Stimulated activated CD8-positive, alpha-beta memory T cell treated with anti-CD3 and anti-CD28 coated beads, Interleukin-4, amount 100 ng/mL, for 1 hour (primary cell): ENCODE measurements at places on chromosomes 6 and 20.

GRCh38 chr6:6494677-6495076, 93.8 kb upstream of the LY86 start:
- DNase-seq = no peak

DNA sequence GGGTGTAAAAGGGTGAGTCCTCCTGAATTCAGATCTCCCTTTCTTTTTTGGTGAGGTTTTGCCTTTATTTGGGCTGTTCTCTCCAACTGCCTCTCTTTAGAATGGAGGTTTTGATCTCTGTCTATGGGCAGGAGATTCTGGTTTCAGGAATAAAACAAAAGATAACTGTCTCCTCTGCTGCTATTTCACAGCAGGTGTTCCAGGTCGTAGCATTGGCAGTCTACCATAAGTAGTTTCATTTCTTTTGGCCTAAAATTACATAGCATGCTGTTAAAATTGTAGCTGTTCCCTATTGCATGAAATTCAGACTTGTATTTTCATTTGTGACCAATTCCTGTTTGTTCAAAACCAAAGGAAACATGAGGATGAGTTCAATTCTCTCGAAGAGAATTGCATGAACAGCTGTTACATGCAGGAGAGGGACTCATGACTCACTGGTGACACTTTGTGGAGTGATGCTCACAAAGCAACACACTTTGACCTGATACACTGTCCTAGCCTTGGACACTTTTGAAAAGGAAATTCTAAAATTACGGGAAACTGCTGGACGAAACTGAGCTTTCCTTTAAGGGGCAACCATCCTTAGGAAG, 76.8 kb upstream of the SIRPG start:
- DNase-seq = no peak

GRCh38 chr6:170166511-170167122, 124.3 kb downstream of the DLL1 start:
- DNase-seq = no peak

DNA sequence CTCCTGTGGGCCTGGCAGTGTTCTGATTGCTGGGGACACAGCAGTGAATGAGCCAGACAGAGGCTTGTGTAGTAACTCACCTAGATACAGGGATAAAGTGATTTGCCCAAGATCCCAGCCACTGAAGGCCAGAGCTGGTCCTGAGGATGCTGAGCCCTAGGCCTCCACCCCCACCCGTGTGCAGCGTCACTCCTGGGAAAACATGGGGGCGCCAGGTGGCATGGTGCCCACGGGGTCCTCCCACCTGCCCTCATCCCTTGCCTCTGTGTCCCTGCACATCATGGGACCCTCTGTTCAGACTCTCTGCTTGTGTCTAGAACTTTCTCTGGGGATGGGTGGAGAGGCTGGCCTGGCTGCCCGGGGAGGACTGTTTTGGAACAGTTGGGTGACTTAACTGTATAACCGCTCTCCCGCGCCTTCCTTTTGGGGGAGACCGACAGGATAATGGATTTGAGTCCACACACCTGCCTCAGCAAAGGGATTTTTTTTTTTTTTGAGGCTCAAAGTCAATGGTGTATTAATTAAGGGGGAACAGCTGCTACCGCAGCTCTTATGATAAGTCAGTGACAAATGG, 19.6 kb downstream of the LEMD2 start:
- DNase-seq = no peak

- no peak for DNase-seq
Observed at GRCh38 chr20:58571693-58572427, 56.7 kb upstream of the APCDD1L start.

DNA sequence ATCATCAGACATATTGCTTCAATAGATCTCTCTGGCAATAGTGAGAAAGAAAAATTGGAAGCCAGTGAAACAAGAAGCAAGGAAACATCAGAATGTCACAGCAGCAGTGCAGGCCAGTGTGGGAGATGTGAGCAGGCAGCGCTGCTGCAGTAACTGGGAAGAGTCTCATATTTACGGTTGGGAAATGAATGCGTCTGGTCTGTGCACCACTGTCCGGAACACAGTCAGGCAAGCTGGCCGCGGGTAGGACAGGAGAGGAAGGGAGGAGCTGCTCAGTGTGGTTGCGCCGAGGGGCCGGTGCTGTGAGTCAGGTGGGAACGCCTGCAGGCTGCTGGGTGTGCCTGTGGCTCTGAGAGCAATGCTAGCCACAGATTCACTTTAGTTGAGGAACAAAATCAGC, 6.4 kb upstream of the PSMG4 start:
- no peak for DNase-seq

GRCh38 chr6:78746457-78746856, 120.9 kb upstream of the IRAK1BP1 start:
- DNase-seq = no peak

DNA sequence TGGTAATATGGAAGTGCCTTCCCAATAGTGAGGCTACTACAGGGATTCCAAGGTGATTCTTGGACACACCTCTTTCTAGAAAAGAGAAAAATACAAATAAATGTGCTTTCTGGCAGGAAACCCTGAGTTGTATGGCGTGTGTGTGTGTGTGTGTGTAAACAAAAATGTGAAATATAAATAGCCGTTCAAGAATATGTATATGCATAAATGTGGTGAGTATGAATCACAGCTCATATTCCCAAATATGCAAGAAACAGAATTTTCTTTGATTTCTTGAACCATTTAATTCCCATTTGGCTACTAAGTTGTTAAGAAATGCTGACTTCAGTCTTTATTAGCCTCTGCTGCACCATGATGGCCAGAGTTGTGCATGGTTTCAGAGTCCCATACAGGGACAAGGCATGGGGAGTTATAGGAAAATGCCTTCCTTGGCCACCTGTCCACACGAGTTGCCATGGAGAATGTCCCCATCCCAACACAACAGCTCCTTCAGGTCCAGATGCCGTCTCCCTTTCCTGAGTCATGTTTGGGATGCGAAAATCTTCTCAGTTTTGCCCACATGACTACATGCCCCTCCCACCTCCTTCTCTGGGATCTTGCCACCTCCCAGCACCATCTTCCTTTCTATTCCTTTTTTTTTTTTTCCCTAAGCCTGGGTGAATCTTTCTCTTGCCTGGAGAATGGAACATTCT, 312.4 kb upstream of the ECI2 start:
- no peak for DNase-seq

- no peak for DNase-seq
Observed at GRCh38 chr6:38720295-38720694, 5.2 kb downstream of the DNAH8 start.

DNA sequence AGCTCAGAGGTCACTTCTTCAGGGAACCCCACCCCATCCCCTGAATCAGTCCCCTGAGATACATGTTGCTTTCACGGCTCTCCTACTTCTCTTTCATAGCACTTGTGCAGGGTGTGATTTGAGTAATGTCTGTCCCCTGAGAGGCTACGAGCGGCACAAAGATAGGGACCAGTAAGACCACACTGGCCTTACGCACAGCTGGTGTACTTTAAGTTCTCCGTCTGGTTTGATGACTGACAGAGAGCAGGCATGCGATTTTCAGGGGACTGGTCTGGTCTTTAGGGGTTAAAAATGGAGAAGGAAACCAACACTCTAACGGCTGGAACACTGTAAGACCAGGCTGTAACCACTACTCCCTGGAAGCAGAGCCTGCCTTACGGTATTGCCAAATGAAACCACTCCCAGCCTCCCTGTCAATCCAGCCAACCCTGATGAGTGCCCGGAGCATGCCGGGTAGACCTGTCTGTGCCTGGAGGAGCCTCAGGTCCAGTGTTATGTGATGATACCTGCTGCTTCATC, 47.1 kb downstream of the ELMO2 start:
- no peak for DNase-seq

DNA sequence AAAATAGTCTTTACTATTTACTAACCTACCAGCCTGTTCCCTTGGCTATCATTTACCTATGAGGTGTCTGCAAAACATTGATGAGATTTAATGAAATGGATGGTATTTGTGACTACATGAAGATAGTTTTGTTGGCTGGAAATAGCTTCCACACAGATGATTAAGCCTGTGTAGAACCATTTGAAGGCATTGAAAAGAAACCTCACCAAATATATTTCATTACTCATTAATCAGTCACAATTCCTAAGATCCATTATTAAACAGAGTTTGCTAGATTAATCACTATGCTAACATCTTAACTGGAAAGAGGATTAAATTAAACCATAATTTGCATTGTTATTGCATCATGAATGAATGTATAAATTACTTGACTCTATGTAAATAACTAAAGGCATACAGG, 560.3 kb downstream of the BMP2 start:
- no peak for DNase-seq

- DNase-seq = no peak
Observed at GRCh38 chr6:139551376-139551775, 176.9 kb upstream of the CITED2 start.

DNA sequence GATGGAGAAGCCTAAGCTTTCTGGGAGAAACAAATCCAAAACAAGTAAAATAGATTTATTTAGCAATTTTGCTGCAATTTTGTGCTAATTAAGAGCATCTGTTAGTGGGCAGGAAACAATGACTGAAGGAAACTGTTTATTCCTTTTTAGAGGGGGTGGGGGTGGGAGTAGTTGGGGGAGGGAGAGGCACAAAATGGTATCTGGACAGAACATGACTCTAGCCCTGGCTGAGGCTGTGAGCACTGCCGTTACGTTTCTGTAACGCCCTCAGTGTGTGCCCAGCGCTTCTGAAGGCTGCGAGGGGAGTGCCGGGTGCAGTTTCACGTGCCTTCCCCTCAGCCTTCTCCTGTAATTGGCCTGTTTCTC, 28.8 kb downstream of the METTL24 start:
- DNase-seq = no peak

DNA sequence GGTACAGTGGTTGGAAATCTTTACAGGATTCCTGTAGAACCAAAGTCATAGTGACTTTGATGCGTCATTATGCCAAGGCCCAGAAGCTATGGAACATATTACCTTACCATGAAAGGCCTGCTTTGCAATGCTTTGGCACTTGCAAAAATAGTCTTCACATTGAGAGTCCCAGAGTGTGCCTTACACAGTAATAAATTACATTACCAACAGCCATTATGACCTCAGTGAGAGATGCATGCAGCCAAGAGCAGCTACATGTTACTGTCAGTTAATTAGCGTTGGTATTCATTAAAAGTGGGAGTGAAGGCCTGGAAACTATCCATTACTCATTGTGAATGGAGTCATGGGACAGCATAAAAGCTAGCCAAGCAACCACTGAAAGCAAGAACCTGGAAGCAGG, 39.2 kb upstream of the HDDC2 start:
- DNase-seq = no peak

- DNase-seq = no peak
Observed at GRCh38 chr20:60513141-60513540, 554.9 kb downstream of the CDH26 start.

- no peak for DNase-seq
Observed at GRCh38 chr6:87553159-87553765, 36.5 kb downstream of the RARS2 start.

GRCh38 chr20:35583636-35584560, 31.7 kb upstream of the SPAG4 start:
- no peak for DNase-seq

DNA sequence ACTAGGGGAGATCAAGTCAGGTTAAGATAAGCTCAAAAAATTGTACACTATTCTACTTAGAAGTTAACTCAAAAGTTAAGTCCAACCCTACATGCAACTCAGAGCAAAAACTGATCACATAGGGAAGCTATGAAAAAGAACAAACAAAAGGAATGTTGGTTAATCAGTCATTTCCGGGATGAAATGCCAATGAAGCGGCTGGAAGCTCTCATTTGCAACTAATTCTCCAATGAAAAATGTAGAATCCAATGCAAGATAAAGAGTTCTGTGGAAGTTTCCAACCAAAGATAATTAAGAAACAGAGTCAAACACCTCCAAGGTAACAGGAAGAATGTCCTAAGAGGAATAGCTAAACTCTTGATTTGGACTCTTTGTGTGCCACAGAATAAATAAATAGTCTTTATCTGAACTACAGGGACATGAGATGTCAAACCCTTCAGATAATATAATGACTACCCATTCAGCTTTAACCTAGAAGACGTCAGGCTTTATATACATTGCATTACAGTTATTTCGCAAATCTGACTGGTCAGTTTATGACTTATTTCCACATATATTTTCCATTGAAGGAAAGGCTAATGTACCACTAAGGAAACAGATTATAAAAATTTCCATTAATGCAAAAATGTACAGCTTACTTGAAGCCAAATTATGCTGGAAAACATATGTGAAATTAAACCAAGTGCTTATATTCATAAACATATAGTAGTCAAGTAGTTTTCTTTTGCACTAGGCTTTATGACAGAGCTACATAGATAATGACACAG, 48.0 kb upstream of the DST start:
- DNase-seq = no peak

DNA sequence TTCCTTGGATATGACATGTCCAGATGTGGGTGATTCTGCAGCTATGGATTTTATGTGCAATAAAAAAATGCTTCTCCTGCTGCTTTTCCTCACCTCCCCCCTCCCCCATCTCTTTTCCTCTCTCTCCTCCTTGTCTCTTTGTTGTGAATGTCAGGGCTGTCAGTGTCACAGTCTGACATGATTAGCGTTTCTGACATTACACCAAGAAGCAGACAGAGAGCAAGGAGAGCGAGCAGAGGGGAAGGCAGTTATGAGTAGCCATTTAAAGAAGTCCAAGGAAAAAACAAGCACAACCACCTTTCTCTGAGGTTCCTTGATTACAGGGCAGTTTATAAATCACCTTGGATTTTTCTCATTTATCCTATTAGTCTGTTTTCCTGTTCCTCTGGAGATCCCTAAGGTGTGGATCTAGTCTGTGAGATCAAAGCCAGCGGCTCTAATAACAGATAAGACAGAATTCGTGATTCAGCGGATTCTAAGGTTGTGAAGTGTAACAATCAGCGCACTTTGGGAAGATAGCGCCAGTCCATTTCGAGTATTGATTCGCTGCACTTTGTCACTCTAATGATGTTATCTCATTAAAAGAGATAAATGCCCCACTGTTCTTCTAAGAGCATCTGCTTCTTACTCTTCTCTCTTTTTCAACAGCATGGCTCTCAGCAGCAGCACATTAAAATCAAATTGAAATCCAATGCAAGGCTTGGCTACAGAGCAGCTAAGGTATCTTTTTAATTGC, 101.4 kb downstream of the BACH2 start:
- DNase-seq = no peak

- DNase-seq = no peak
Observed at GRCh38 chr6:90386399-90387382, 90.0 kb upstream of the BACH2 start.

- DNase-seq = no peak
Observed at GRCh38 chr6:3800850-3801591, 48.2 kb upstream of the FAM50B start.

DNA sequence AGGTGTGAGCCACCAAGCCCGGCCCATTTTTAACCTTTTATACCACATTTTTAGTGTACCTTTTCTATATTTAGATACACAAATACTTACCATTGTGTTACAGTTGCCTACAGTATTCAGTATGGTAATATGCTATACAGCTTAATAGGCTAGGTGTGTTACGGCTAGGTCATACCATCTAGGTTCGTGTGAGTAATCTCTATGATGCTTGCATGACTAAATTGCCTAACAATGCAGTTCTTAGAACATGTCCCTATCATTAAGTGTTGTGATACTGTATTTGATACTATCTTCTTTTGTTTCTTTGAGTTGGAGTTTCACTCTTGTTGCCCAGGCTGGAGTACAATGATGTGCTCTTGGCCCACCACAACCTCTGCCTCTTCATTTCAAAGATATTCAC, 387.7 kb upstream of the SASH1 start:
- no peak for DNase-seq

- no peak for DNase-seq
Observed at GRCh38 chr20:38277691-38278090, 17.2 kb upstream of the KIAA1755 start.
